A172 (cell line): ENCODE measurements at places on chromosomes 7 and 10.

GRCh38 chr10:13233358-13233757, 816 bp downstream of the UCMA start:
- DNase-seq = no peak

DNA sequence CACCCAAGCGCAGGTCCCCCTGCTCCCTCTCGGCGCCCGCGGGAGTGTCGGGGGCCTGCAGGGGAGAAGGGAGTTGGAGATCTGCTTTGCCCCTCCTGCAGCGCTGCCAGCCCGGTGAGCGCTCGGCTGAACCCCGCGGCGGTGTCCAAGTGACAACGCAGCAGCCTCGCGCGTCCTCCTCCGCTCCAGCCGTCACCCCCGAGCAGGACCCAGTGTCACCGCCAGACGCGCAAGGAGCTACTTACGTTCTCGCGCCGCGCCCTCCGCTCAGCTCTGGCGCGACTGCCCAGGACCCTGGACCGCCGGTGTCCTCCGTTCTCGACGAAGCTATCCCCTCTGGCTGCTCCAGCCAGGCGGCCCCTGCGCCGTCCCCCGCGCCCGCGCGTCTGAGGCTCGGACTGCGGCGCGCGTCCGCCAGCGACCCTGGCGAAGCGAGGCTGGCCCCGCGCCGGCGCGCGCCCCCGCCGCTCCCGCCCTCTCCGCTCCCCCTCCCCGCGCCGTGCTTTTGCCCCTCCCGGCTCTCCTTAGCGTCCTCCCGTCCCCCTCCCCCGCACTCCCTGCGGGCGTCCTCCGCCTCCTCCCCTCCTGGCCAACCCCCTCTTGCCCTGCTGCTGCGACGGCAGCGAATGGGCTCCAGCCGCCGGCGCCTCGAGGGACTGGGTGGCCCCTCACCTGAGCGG, at the start of gene NRCAM:
NRCAM (minus strand) TSS at position 439 of the 680 bp plus-strand sequence. CDS start 216,372 bp downstream, outside the sequence.
- DNase-seq = no peak

DNA sequence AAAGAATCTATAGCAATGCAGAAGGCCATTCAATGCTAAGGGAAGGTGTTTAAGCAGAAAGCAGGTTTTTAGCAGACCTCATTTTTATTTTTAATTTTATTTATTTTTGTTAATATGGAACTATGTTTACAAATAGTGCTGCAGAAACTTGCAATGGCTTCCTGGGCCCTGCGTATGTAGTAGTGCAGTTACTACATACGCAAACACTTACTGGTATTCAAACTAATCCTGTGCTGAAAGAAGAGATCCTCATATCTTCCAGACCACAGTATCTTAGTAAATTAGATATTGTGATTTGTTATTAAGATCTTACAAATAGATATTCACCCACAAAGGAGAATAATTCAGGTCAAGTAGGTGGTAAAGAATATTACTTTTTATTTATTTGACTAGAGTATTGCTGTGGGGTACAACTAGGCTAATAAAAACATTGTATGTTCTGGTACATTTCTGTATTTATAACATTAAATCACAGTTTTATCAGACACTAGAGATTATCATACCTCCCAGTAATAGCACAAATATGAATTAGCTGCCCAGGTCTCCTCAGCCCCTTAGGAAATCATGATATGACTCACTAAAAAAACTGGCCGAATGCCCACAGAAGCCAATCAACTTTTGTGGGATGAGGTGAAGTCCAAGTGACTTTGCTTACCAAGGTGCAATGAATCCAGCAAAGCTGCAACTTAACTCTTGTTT, 57.6 kb downstream of the RNLS start:
- DNase-seq = peak; percentile 75

- DNase-seq = peak; percentile 79
Measured at GRCh38 chr10:2985729-2986232, 81.6 kb upstream of the PFKP start.

DNA sequence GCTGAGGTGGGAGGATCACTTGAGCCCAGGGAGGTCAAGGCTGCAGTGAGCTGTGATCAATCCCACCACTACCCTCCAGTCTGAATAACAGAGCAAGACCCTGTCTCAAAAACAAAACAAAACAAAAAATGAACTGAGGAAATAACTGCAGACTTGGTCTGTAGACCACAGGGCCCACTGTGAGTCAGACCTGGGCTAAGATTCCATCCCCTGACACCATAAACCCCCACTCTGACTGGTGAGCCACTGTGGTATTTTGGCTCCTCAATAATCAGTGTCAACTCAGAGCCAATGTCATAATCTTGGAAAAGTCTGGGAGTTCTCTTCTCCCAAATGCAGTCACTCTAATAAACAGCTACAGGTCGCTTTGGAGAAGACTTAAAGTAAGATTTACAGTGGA, 24.0 kb upstream of the ERCC6 start:
- DNase-seq = no peak

- peak; percentile 15 for DNase-seq
Measured at GRCh38 chr7:18119985-18120384, 92.3 kb upstream of the PRPS1L1 start.

GRCh38 chr7:27204851-27205322, 5.0 kb upstream of the HOXA13 start:
- DNase-seq = no peak

- DNase-seq = peak; percentile 59
Measured at GRCh38 chr10:104076743-104077160, 8.9 kb downstream of the COL17A1 start.

GRCh38 chr10:99522470-99523250, 10.1 kb upstream of the NKX2-3 start:
- DNase-seq = no peak

- peak; percentile 55 for DNase-seq
Measured at GRCh38 chr7:28081016-28081415, 99.6 kb downstream of the JAZF1 start.

DNA sequence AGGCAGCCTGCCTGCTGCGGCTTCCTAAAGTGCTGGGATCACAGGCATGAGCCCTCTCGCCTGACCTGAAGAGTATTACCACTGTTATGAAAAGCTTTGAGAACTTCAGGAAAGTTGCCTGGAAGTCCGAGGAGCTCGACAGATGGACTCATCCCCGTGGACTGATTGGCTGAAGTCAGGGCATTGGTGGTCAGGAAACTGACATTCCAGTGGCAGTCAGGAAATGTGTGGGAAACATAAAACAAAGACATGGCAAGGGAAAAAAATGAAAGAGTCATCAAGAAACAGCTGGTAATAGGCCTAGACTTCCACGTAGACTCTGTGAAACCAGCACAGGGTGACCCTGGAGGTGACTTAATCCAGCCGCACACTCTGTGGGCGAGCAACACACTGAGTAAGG, 123.3 kb downstream of the CDH23 start:
- peak; percentile 15 for DNase-seq

DNA sequence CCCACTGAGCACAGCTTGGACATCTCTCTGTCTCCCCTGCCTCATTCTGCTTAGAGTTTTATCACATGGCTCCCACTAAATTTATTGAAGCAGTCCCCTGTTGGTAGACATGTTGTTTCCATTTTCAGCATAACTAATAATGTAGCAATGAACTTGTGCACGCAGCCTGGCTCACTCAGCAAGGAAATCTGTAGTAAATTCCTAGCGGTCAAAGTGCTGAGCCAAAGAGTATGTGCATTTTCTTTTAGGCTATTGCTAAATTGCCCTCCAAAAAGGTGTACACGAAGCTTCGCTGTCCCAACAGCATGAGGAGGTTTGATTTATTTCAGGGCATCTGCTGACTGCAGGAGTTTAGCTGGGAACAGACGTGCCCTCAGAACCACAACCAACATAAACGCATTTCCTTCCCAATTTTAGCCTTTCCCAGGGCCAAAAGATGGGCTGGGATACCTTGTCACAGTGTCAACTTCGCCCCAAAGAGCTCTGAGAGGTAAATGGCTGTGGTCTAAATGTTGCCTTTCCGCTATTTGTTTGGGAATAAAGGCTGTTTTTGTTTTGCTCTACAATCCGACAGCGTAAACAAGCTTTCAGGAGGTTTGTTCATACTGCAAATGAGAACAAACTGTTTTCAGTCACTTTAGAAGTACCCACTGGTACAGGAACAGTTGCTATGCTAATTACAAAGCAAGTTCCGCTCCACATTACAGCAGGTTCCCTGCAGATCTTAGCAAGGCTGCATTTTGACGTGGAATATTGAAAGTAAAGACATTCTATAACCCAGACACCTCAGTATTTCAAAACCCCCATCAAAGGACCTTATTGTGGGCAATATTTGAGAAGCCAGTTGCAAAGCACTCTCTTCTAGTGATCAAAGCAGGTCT, 16.8 kb downstream of the VSIR start:
- no peak for DNase-seq

GRCh38 chr7:22586101-22586785, 86.3 kb upstream of the STEAP1B start:
- no peak for DNase-seq

GRCh38 chr7:158948376-158948775, 92.0 kb downstream of the DYNC2I1 start:
- DNase-seq = no peak

- DNase-seq = peak; percentile 40
Measured at GRCh38 chr7:100629117-100629716, 12.1 kb downstream of the TFR2 start.

DNA sequence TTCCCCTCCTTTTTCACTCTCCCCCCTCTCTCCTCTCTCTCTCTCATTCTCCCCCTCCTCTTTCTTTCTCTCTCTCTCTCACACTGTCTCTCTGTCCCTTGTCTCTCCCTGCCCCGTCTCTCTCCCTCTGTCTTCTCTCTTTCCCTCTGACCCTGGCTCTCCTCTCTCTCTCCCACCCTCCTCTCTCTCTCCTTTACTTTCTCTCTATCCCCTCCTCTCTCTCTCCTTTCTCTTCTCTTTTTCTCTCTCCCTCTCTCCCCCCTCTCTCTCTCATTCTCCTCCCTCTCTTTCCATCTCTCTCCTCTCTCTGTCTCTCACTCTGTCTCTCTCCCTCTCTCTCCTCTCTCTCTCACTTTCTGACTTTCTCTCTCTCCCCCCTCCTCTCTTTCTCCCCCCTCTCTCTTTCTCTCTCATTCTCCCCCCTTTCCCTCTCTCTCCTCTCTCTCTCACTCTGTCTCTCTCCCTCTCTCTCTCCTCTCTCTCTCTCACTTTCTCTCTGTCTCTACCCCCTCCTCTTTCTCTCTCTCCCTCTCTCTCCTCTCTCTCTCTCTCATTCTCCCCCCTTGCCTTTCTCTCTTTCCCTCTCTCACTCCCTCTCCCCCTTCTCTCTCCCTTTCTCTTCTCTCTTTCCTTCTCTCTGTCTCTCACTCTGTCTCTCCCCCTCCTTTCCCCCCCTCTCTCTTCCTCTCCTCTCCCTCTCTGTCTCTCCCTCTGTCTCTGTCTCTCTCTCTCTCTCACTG, 18.9 kb upstream of the VPS37D start:
- no peak for DNase-seq

GRCh38 chr10:21293518-21294356, 231.7 kb downstream of the SKIDA1 start:
- peak; percentile 15 for DNase-seq

GRCh38 chr7:30072735-30073134, 44.5 kb downstream of the PLEKHA8 start:
- no peak for DNase-seq

DNA sequence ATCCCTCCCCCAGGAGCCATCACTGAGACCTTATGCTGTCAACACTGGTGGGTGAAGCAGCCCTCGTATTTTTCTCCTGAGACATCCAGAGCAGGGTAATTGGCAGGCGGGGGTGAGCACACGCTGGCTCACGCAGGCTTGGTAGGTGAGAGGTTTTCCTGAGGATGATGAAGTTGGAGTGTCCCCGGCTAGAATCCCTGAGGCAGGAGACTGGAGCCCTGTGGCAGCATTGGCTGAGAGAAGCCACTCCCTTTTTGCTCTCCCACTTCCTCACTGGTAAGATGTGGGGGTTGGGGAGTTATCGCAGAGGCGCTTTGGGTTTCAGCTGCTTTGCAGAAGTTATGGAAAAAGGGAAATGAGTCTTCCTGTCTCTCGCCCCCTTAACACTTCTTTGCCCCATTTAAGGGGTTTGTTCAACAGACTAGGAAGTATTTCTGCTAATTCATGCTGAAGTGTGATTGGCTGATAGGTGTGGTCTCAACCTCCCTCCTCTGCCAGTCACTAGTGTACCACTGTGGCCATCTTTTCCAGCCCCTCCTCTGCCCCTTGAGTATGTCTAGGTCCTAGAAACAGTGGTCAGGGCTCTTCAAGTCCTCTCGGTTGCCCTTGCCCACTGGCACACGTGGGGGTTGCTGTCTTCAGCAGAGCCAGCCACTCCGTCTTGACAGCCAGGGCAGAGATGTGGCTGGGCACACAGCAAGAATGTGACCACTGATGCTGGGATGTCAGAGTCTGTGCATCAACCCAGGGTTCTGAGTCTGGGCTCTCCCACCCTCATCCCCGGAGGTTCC, 5.7 kb downstream of the ARPC1B start:
- DNase-seq = peak; percentile 80

- peak; percentile 62 for DNase-seq
Measured at GRCh38 chr7:46162609-46163008, 241.5 kb upstream of the IGFBP3 start.
